Body of pancreas (tissue), 4 donors: ENCODE measurements at places on chromosomes 7 and 10. TPM values are rescaled to one million over a fixed set of nuclear protein-coding genes. Genes with fewer than 3 reads are reported as not detected.

GRCh38 chr7:22445140-22445743 lies 54.7 kb downstream of the STEAP1B start:
- H3K4me1 ChIP-seq: peaks cover 55% of the 10 kb centered on the region
- no peaks in the 10 kb centered on the region for H3K36me3 ChIP-seq
- peak overlapping the region; percentile 77 for H3K27ac ChIP-seq
- peak; percentile 74 for DNase-seq
- H3K27me3 ChIP-seq: no peaks in the 10 kb centered on the region
- no peak overlapping the region for H3K4me3 ChIP-seq

DNA sequence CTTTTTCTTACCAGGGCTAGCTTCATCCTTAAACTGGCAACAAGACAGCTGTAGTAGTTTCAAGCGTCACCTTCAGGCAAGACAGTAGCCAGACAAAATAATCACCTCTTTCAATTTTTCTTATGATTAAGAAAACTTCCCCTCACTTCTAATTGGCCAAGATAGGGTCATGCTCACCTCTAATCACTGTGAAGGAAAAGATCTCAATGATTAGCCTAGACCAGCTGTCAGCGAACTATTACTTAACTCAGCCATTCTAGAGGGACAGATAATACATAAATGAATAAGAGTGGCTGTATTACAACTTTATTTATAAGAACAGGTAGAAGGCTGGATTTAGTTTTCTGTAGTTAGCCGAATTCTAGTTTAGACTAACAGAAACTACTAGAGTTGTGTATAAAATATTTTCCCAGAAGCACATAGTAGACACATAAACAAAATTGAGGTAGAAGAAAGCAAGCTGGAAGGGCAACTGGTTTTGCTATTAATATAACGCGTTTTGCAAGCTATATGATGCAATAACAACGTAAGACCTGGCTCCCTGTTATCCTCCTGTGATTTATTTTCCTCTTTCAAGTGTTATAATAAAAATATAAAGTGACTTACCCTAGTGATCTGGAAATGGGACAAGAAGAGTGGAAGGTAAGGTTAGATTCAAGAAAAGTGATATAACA lies 64.3 kb downstream of the ELAPOR2 start:
- no peaks in the 10 kb centered on the region for H3K36me3 ChIP-seq
- no peak overlapping the region for H3K4me3 ChIP-seq
- H3K27ac ChIP-seq: no peak overlapping the region

DNA sequence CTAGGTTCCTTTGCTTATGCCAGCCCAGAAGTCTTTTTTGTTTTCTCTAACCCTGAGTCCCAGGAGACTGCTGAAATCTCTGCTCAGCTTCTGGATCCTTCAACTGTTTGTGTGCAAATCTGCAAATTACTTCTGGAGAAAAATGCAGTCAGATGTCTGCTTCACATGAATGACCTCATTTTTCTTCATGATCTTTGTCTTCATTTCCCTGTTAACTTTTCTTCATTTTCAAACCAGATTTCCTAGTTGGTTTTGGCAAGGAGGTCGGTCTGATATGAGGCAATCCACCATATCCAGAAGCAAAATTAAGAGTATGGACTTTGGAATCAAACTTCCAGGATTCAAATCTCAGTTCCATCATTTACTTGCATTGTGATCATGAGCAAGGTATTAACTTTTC lies 66.8 kb downstream of the ZNF503 start:
- no peaks in the 10 kb centered on the region for H3K36me3 ChIP-seq
- DNase-seq: peak; percentile 65
- H3K4me3 ChIP-seq: no peak overlapping the region

DNA sequence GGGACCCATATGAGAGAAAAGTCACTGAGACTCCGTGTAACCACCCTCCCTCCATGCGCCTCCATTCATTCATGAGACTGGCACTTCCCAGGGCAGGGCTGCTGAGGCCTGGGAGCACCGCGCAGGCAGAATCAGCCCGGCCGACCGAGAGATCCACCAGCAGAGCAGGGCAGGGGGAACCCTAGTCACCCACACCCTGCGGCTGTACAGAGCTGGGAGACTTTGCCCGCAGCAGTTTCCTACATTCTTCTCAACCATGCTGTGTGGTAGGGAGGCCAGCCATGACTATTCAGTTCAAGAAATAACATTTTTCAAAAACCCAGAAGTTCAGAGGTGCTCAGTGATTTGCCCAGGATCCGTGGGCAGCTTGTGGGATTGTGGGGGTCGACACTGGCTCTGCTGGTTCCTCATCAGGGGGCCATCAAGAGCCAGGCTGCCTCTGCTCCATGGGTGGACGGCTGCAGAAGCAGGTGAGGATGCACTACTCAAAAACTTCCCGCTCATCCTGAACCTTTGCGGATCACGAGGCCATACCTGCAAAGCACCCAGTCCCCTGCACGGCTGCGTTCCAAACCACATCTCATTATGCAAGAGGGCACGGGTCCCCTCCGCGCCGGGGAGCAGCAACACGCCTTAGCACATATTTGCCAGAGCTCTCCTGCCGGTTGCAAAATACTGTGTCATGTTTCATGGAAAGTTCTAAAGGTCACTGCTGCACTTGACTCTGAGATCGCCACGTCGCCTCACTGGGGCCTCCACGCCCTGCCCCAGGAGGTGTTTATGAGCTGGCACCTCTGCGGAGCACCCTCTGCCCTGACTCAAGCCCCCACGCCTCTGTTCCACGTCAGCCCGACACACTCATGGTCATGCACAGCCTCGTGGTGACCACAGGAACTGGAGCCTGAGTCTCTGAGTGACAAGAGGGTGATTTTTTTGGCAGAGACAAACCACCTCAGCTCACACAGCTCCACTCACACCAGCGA lies 132.0 kb downstream of the PRKAG2 start:
- peak overlapping the region; percentile 43 for H3K27ac ChIP-seq
- H3K36me3 ChIP-seq: no peaks in the 10 kb centered on the region
- H3K27me3 ChIP-seq: no peaks in the 10 kb centered on the region
- DNase-seq: peak; percentile 76
- H3K4me1 ChIP-seq: peaks cover 31% of the 10 kb centered on the region
- no peak overlapping the region for H3K4me3 ChIP-seq

DNA sequence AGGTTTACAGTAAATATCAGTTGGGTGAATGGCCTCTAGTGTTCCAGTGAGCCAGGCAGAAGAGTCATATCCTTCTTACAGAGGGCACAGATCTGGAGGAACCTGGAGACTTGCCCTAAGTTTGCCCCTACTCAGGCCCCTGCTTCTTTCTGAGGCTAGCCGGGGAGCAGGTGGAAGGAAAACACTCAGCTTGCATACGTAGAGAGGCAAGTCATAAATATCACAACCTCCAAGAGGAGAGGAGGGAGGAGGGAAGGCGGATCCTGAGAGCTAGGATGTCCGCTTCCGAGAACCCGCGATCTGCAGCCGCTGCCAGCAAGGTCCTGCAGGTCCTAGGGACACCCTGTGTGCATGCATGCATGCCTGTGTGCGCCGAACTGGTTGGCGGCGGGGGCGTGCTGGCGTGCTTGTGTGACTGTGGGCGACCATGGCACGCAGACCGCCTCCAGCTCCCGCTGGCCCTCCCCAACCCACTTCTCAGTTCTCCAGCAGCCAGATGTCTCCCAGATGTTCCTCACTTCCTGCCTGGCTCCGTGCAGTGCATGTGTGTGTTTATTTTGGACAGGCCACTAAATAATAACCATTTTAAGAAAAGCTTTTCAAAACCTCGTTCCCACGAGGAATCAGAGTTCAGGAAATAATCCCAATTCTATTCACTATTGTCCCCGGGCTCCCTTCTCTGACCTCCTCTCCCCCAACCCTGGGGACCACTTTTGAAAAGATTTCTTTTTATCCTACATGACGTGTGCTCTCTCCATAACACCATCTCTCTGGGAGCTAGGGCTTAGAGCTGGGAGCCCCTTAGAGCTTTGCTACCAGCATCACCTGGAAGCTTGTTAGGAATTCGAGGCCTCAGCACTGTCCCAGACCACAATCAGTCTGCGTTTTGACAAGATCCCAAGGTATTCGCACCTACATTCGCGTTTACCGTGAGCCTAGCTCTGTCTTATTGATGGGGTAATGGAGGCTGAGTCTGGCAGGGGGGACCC lies 32.4 kb downstream of the UNC5B start:
- peak overlapping the region; percentile 23 for H3K27ac ChIP-seq
- DNase-seq: peak; percentile 21
- H3K4me1 ChIP-seq: peaks cover 20% of the 10 kb centered on the region
- no peaks in the 10 kb centered on the region for H3K27me3 ChIP-seq

GRCh38 chr10:114500643-114501042 lies 96.3 kb upstream of the AFAP1L2 start:
- H3K27ac ChIP-seq: no peak overlapping the region
- peaks cover 11% of the 10 kb centered on the region for H3K4me1 ChIP-seq
- no peak overlapping the region for H3K4me3 ChIP-seq
- no peaks in the 10 kb centered on the region for H3K27me3 ChIP-seq
- DNase-seq: no peak

The MSMB gene
- not detected for total RNA-seq

The CTTNBP2 gene
- 18.5 TPM for total RNA-seq
